Activated CD4-positive, alpha-beta T cell treated with anti-CD3 and anti-CD28 coated beads, Interleukin-2, Interleukin-4, amounts not matched to agents 100 ng/mL and 50 ng/mL, durations not matched to agents 16 hours and 8 hours (primary cell): ENCODE measurements at places on chromosomes 7 and 10.

- no peak for DNase-seq
Measured at GRCh38 chr7:21911341-21911875, 34.3 kb downstream of the CDCA7L start.

GRCh38 chr10:43060291-43060690 lies 16.6 kb upstream of the RET start:
- no peak for DNase-seq

GRCh38 chr7:46933596-46933995 lies 648.3 kb downstream of the TNS3 start:
- no peak for DNase-seq

DNA sequence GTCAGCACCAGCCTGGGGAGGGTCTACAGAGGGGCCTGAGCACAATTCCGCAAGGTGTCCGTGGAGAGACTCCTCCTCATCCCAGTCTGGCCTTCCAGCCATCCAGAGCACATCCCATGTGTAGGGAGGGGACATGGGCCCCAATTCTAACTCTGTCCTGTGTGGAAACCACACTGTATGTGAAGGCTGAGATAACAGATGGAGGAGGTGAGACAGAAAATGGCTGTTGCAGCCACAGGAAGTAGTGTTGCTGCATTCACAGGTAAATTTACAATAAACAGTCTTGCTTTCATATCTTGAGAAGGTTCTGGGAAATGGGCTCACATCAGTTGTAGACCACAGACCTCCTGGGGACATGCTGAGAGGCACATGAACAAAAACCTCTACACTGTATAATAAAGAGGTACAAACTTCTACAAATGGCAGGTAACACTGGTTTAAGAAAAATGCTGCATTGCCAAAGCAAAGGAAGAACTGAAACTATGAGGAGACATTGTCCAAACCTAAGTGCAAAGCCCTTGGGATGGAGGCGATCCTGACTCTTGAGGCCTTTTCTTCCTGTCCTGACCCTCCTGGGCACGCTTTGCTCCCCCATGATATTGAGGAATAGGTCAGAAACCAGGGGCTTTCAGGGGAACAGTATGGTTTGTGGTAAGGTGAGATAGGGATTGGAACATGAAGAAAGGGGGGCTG lies 21.6 kb upstream of the GIMAP2 start:
- peak; percentile 66 for DNase-seq

- DNase-seq, result peak; percentile 75
Measured at GRCh38 chr10:122374859-122375678, 561 bp downstream of the PLEKHA1 start.

DNA sequence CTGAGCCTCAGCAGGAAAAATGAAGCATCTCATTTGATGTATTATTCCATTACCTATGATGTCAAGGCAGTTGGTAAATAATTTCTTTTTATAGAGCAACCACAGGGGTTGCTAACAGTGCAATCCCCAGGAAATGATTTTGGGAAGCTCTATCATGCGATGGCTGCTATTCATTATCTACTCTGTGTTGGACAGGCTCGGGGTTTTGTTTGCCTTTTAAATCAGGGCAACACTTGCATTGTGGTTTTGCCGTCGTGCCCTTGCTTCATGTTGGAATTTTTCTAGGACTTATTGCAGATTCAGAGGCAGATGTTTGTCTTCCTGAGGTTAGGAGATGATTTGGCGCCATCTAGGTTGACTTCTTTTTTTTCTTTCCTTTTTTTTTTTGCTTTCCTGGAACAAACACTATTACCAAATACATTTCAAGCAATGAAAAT lies 128.4 kb downstream of the BICC1 start:
- no peak for DNase-seq

DNA sequence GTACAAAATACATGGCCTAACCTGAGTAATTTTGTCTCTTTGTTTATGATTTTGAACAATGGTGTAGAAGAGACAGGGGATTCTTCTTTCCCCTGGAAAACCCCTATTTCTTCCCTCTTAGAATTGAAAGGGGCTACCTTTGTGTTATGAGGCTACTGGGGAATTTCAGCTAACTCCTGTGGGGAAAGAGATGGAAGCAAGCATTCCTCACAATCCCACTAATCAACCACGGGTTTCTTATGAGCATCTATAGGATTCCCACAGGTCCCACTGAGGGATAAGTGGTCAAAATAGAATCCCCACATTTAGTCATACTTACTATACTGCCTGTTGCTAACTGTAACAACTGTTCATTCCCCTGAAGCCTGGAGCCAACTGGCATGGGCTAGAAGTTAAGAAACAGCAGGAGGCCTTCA lies 32.2 kb upstream of the ITGB8 start:
- DNase-seq, result no peak

DNA sequence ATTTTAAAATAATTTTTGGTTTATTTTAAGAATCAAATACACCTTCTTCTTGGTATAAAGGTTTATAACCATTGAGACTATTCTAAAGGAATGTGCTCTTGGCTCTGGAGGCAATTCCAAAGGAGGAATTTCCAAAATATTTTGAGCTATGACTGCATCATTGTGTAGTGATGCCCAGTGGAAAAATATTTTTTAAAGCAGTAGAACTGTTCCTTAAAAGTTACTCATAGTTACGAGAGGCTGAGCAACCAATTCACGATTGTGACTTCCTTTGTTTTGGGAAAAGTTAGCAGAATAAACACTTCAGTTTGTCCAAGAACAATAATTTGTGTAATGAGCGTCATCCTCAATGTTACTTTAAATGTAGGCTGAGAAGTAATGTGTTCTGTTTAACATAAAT lies 233.6 kb downstream of the BAMBI start:
- DNase-seq, result no peak

DNA sequence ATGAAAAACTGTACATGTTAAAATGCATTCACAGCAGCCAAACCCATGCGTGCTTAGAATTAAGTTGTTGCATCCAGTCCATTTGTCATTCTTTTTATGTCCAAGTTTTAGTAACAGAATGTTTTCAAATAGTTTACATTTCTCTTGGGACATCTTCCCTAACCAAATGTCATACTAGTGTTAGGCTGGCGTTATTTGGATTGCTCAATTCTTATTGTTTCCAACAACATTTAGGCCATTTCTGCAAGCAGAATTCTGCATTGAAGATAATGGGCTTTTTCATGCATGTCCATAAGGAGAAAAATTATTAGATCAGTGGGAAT lies 203.0 kb downstream of the HIBADH start:
- no peak for DNase-seq

- DNase-seq, result no peak
Measured at GRCh38 chr10:7585228-7585627, 81.5 kb downstream of the ITIH5 start.

DNA sequence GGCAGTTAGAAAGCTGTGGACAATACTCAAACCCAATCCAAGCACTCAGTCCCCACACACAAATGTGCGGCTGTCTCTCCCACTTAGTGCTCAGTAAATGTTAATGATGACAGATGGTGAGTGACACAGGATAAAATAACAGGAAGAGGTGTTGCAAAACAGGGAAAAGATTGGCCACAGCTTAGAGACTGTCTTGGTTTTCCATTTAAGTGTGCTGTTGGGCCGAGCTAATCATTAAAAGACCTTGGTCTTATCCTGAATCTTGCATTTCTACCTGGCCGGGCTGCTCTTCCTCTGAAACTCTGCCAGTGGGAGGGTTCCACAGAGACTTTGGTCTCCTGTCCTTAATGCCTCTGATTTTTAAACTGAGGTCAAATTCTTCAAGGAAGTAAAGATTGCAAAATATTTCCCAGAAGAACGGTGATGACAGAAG lies 113.1 kb upstream of the RNF32 start:
- no peak for DNase-seq

GRCh38 chr7:79823246-79823951 lies 311.2 kb upstream of the GNAI1 start:
- no peak for DNase-seq

DNA sequence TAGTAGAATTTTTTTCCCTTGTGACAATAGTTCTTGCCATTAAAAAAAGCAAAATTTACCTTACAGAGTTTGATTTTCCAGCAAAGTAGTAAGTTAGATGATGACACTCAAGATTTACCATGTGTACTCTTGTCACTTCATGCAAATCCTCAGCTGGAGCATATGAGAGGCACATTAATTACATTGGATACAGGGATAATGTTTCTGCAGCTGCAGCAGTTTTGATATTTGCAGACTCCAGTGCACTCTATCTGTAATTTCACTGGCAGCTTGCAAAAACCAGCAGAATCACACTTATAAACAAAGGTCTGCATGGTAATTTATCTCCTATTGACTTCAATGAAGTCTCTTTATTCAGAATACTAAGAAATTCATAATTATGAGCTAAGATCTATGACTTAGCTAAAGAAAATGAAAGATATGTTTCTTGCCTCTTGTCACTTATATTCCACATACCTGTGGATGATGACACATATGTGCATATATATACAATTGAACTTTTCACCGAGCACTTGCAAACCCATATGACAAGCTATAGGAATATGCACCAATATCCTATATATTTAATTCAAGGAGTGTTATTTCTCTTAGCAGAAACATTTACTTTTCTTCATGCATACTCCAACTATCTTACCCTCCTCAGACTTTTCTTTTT lies 530.6 kb downstream of the PHTF2 start:
- no peak for DNase-seq

GRCh38 chr10:113059371-113059780 lies 109.3 kb downstream of the TCF7L2 start:
- no peak for DNase-seq

DNA sequence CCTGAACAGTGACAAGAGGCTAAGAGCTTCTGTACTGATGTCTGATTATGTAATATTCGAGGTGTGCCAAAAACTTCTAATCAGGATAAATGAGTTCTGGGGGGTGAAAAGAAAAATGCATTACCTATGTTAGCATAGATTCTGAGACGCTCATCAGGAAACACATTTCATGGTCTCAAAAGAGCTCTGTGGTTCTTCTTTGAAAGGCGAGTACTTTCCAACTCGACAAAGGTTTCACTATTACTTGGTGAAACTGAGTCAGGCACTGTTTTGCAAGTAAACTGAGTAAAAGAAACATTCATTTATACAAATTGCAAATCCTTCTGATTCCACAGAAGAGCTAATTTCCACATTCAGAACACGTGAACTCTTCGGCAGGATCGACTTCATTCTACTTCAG lies 523.2 kb downstream of the GATA3 start:
- peak; percentile 89 for DNase-seq

DNA sequence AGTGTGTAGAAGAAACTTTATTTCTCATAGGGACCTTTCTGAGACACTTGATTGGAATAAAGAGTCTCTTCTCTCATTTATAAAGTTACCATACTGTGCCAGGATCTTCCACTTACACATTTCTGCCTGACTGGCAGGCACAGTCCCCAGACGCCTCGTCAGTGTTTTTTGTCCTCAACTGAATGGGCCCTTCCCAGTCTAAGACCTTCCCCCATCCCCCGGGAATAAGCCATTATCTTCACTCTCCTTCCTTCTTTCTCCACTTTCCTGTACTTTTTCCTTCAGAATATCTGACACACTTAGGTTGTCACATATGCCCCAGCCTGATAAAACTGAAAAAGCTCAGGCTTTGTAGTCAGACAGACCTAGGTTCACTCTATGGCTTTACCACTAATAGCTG lies 35.3 kb upstream of the KCNIP2 start:
- DNase-seq, result no peak

DNA sequence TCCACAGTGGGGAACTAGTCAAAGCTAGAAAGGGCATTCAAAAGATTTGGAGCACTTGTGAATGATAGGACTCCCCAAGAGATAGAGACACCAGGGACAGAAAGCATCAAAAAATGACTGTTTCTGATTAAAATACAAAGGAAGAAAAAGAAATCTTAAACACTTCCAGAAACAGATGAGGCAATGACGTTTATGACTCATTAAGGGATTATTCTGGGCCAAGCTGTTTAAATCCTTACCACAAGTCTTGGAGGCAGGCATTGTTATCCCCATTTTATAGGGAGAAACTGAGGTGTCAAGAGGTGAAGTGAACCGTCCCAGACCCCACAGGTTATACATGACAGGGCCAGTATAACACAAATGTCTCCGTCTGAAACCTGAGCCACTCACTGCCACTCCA lies 68.3 kb upstream of the AMPH start:
- DNase-seq, result no peak

DNA sequence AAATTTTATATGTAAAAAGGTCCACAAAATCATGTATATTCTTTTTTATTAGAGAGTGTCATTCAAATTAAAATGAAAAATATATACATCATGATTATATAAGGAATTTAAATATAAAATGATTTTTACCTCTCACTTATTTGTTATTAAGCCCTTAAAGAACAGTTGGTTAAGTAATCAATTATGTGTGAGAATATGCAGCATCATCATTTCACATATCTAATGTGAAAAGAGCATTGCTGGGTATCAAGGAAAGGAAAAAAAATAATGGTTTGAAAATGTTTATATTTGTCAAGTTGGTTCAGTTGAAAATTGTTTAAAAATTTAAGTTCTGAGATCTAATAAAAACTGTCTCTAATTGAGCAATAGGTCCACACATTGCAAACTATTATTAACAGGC lies 363.6 kb upstream of the GRM3 start:
- DNase-seq, result no peak

DNA sequence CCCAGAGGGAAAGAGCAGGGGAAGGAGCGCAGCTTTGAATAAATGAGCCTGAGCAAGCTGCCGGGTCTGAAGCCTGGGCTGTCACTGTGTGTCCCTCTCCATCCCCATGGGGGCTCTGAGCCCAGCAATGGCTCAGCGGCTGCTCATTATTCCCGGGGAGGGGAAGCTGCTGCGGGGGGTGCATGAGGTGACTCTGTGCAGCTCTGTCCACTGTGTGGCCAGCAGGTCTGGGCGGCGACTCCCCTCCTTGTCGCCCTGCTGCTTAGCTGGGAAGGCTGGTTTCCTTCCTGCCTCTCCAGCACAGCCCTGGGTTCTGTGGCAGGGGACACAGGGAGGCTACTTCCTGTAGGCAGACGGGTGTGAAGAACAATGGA lies 234.2 kb downstream of the PRPF18 start:
- DNase-seq, result no peak

DNA sequence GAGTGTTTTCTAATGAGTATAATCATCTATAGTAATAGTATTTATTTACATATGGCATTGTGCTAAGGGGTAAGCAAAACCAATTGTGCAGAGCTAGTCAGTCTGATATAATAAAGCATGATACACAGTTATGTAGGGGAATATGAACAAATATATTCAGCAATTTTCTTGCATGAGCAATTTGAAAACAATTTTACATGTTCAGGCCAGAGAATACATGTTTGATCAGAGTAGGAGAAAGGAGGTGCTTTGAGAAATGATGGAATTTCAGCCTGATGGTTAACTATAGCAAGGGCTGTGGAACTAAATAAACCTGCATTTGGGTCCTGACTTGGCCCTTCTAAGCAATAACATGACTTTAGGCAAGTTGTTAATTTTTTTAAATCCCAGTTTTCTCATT lies 214.5 kb downstream of the TWIST1 start:
- DNase-seq, result no peak

GRCh38 chr10:116849248-116850057 lies at the start of gene ENO4:
ENO4 (plus strand) TSS chr10:116849499; CDS start chr10:116849567, 68 bp downstream.
- DNase-seq, result peak; percentile 4

GRCh38 chr7:47188136-47188535 lies 393.8 kb downstream of the TNS3 start:
- no peak for DNase-seq

DNA sequence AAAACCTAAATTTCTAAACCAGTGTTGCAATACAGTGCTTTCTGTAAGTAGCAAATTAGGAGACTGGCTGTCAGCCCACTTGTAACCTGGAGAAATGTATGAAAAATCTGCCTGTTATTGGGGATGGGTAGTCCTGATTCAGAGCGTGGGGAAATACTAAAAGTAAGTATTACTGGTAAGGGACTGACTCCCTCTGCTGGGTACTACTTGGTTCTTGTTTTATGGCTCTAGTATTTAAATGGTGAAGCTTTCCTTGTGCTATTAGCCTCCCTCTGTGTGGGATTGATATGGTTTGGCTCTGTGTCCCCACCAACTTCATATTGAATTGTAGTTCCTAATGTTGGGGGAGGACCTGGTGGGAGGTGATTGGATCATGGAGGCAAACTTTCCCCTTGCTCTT lies 886.1 kb downstream of the SORCS1 start:
- DNase-seq, result no peak
